Activated CD4-positive, alpha-beta T cell treated with anti-CD3 and anti-CD28 coated beads, Interleukin-2, amount 50 U/mL, for 16 hours (primary cell): ENCODE measurements at places on chromosomes 12 and 14.
A peak's percentile ranks its signal among the peaks of the same experiment; 100 is the strongest.

- no peak for DNase-seq
Measured at GRCh38 chr12:122090759-122091515, 12.4 kb downstream of the MLXIP start.

- DNase-seq = no peak
Measured at GRCh38 chr12:3046441-3047200, 30.6 kb upstream of the TSPAN9 start.

DNA sequence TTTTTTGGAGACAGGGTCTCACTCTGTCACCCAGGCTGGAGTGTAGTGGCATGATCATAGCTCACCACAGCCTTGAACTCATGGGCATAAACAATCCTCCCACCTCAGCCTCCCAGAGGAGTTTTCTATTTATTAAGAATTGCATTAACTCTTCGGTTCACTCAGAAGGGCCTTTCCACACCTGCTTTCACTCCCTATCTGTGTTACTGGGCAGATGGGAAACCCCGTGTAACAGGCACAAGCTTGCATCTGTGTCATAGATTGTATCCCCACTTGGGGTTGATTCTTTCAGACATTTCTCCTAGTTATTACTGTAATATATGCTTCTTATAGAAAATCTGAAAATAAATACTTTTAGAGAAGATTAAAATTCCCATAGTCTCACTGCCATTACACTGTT, 38.7 kb downstream of the STX2 start:
- DNase-seq = no peak

DNA sequence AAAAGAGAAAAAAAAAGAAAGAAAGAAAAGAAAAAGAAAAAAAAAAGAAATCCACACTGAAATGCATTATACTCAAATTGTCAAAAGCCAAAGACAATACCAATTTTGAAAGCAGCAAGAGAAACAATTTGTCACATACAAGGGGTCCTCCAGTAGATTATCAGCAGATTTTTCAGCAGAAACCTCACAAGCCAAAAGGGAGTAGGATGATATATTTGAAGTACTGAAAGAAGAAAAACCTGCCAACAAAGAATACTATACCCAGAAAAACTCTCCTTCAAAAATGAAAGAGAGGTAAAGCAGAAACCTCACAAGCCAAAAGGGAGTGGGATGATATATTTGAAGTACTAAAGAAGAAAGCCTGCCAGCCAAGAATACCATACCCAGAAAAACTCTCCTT, 37.1 kb upstream of the ANO6 start:
- no peak for DNase-seq

DNA sequence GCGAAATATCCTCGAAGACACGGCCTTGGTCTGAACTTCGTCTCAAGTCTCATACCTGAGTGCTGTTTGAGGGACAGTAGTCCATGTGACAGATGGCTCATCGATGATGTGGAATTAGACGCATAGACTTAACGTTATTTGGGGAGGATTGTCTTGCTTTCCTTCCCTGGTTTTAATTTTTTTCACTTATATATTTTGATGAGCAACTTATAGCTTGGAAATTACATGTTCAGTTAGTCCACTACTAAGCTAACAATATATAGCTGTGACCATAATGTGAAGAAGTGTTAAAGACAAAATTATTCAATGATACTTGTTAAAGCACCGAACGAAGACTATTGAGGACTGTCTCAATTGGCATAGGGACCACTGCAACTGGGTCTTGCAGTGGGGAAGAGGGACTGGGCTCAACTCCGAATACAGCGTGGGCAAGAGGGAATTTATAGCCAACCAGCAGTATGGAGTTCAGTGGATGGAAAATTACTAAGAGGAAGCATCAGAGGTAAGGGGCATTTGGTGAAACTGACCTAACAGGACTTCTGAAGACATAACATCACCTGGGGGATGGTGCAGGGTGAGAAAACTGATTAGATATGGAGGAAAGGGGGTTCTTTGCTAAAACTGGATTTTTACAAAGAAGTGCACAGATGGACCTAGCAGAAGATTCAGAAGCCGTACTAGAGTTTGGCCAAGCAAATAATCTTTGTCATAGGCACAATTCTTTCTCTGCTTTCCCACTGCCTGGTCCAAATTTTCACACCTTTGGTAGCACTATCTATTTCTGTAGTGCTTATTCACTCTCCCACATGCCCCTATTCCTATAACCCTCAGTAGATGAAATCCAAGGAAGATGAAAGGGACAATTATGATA, 910 bp upstream of the TM7SF3 start:
- DNase-seq = no peak

GRCh38 chr12:117073611-117074010, 25.6 kb downstream of the TESC start:
- no peak for DNase-seq

- no peak for DNase-seq
Measured at GRCh38 chr12:32809846-32810245, 54.1 kb upstream of the YARS2 start.

DNA sequence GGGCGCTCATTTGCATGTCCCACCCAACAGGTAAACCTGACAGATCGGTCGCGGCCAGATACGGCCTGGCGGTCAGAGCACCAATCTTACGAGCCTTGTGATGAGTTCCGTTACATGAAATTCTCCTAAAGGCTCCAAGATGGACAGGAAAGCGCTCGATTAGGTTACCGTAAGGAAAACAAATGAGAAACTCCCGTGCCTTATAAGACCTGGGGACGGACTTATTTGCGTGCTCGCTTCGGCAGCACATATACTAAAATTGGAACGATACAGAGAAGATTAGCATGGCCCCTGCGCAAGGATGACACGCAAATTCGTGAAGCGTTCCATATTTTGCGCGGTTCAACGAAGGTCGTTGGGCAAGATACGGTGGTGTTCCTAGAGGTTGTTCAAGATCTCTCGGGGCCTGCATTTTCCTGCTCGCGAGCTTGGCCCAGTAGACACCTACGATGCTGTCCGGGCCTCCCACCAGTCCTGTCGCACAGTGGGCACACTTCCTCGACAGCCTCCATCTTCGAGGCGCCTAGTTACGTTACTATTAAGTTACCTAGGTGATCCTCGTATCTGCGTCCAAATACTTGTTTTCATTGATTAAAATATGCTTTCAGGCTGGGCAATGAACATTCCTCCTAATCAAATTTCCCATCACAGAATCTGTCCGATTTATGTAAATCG, at the start of gene RNU6-7:
RNU6-7 (plus strand) TSS at position 230 of the 675 bp plus-strand sequence.
- peak; percentile 42 for DNase-seq

- DNase-seq = peak; percentile 53
Measured at GRCh38 chr12:81809829-81810595, 50.9 kb upstream of the PPFIA2 start.

DNA sequence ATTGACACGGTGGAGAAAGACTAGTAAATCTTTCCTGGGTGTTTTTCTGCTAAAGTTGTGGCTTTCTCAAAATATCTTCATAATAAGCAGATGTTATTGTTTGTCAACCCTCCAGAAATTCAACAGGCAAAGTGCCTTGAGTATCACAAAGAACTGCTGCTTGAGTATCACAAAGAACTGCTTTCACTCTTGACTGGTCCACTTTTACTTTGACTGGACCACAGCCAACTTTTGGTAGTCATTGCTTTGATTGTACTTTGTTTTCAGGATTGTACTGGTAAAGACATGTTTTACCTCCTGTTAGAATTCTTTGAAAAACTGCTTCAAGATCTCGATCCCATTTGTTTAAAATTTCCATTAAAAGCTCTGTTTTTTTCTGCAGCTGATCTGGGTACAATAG, 62.6 kb downstream of the PDZRN4 start:
- DNase-seq = no peak

DNA sequence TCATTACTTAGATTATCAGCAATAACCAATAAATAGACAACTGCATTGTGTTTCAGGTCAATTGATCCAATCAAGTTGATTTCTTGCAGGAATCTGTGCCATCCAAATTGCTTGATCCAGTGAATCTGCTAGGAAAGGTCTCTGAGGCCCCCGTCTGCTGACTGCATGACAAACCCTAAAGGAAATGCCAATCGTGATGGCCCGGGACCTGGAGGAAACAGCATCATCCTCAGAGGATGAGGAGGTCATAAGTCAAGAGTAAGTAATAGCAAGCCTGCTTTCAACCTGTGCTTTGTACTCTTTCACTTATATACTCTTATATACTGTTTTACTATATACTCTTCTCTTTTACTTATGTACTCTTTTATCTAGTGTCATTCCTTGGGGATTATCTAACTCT, 1.9 kb downstream of the TTLL5 start:
- DNase-seq = no peak

- DNase-seq = no peak
Measured at GRCh38 chr12:65152012-65152411, 17.4 kb upstream of the LEMD3 start.

DNA sequence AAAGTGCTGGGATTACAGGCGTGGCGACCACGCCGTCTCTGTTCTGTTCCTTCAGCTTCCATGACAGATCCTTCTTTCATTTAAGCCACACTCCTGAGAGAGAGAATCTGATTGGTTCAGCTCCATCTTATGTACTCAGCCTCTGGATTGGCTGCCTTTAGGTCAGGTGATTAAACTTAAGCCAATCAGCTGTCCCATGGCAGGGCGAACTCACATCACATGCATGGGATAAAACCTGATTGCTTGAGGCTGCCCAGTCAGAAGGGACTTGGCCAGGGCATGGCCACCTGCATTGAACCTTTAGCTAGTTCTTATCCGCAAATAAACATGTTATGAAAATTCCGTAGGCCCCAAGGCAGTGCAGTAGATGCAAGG, 274.2 kb downstream of the SUDS3 start:
- no peak for DNase-seq

- DNase-seq = no peak
Measured at GRCh38 chr12:5168148-5168547, 124.5 kb downstream of the KCNA5 start.

- no peak for DNase-seq
Measured at GRCh38 chr12:13950502-13950901, 30.9 kb downstream of the GRIN2B start.

DNA sequence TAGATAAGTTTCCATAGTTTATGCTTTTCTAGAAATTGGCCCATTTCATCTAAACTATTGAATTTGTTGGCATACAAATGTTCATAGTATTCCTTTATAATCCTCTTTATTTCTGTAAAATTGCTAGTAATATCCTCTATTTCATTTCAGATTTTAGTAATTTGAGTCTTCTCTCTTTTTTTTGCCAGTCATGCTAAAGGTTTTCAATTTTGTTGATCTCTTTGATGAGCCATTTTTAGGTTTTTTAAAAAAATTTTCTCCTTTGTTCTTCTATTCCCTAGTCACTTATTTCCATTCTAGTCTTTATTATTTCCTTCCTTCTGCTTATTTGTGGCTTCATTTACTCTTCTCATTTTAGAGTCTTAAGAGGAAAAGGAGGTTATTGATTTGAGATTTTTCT, 19.4 kb upstream of the PPM1A start:
- DNase-seq = no peak

GRCh38 chr14:81341370-81341769, 58.8 kb downstream of the STON2 start:
- no peak for DNase-seq

DNA sequence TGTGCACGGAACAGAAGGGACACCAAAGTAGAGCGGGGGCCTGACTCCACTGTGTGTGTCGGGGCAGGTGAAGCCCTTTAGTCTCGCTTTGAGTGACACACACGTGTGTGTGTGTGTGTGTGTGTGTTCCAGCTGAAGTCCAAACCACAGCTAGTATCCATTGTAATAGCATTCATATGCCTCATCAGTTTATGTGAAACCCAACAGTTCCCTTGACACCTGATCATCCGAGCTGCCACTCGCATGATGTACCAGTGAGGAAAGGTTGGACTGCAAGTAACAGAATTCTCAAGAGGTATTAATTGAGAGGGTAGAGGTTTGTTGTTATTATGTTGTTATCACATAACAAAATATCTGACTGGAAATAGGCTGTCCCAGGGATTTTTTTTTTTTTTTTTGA, 16.4 kb downstream of the CCDC63 start:
- no peak for DNase-seq

- no peak for DNase-seq
Measured at GRCh38 chr14:104288272-104288671, 149.9 kb downstream of the KIF26A start.

DNA sequence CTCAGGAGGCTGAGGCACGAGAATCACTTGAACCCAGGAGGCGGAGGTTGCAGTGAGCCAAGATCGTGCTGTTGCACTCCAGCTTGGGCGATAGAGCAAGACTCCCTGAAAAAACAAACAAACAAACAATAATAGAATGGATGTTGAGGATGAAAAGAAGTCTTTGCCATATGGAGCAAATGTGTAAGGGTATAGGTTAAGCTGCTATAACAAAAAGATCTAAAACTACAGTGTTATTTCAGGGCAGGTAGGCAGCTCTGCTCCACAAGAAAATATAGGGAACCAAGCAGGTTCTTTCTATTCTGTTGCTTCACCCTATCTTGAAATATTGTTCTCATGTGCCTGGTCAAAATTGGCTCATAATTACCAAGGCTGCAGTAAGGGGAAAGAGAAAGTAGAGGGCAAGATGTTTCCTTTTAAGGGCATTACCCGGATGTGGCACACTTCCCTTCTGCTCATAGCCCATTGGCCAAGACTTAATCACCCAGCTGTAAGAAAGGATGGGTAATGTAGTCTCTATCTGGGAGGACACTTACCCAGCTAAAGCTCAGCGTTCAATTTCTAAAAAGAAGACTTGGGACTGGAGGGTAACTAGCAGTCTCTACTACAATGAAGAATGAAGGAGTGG, 23.5 kb downstream of the SDSL start:
- DNase-seq = no peak

DNA sequence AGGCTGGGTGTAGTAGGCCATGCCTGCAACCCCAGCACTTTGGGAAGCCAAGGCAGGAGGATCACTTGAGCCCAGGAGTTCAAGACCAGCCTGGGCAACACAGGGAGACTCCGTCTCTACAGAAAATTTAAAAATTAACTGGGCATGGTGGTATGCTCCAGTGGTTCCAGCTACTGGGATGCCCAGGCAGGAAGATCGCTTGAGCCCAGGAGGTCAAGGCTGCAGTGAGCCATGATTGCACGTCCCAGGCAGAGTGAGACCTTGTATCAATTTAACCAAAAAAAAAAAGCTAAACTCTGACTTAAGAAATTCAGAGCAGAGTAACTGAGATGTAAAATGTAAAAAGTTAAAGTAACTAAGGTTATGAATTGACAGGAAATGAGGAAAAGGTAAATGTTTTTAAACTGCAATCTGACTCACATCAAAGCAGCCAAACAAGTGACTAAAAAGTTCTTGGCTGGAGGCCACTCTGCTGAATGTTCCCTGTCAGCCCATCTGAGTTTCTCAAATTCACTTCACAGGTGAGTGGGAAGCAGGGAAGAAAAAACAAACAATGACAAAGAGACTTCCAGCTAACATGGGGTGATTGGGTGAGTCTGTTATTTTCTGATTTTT, 21.3 kb downstream of the PRKD1 start:
- DNase-seq = no peak

- no peak for DNase-seq
Measured at GRCh38 chr12:119589097-119589496, 4.5 kb upstream of the TMEM233 start.

- no peak for DNase-seq
Measured at GRCh38 chr12:52029685-52030084, 21.6 kb upstream of the NR4A1 start.

GRCh38 chr14:77421201-77421600, 2.1 kb downstream of the NOXRED1 start:
- DNase-seq = no peak

GRCh38 chr12:13580206-13580605, 383.7 kb downstream of the EMP1 start:
- no peak for DNase-seq
